Activated T-cell treated with anti-CD3 and anti-CD28 coated beads, Interleukin-2, amount 50 U/mL, for 4 hours (primary cell): ENCODE measurements at places on chromosomes 6 and 20.

DNA sequence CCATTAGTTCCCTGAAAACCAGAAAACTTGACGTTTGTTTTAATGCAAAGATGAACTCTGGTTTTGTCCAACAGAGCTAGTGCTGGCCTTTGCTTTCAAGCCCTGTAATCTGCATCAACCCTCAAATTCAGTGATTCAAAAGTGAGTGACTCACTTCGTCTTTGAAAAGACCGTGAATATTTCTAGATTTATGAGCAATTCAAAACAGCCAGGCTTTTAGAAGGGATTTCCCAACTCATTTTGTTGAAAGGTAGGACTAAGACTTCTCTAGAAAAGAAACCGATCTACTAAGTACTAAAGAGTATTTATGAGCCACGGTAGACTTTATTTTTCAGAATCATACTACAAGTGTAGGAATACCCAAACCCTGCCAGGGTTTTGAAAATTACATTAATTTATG lies 121.5 kb downstream of the UST start:
- no peak for DNase-seq

DNA sequence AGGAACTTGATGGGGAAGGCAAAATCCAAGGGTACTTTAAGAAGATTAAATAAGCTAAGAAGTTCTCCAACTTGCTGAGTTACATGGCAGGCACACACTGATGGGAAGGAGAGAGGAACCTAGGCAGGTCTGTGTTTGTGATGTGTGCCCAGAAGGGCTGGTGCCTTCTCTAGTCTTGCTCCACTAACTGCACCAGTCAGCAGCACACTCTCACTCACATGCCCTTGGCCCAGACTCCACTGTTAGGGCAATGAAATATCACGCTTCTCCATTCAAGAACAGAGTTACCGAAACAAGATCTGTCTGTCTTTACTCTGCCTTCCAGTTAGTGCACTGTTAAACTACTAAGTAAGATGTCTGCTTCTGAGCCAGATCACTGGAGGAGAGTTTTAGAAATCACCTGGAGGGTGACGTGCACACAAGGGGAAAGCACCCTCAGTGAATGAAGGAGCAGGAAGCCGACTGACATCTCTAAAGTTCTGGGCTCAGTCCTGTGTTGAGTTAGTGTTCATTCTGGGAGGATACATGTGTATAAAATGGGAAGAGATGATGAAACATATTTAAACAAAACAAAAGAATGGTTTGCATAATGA lies 251.1 kb downstream of the FOXC1 start:
- DNase-seq = no peak

DNA sequence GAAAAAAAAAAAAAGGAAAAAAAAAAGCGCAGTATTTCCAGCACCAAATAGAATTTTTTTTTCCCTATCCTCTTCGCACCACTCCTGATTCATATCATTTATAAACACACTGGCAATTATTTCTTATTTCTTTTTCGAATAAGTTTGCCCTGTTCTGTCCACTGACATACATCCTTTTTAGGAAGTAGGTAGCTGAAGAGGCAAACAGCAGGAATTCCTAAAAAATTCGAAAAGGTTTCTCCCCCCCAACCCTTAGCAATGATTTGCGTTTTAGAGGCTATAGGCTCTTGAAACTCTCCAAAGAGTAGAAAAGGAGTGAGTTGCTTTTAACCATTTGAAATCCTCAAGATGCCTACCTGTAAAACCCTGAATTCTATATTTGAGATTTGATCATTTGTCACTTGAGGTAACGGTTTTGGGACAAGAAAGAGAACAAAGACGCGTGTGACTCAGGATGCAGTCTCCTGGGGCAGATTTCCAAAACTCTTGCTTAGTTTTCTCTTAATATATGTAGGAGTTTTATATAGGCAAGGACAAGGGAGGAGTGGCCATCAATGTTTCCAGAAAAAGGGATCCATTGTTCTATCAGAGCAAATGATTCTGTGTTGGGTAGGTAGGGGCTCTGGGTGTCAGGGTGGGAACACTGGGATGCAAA lies 531 bp upstream of the CCN2 start:
- no peak for DNase-seq

DNA sequence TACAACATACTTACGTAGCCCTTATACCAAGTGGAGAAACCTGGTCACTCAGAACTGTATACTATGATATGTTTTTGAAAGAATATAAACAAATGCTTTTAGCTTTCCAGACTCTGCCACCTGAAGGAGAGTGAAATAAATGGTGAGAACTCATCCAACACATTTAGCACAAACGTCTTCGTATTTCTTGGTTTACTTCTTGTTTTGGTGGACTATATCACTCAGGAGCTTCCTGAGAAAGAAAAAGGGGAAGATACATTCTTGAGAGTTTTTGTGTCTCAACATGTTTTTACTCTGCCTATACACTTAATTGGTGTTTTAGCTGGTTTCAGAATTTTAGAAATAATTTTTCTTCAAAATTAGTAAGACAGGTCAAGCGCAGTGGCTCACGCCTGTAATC lies 19.4 kb upstream of the CTAGE9 start:
- no peak for DNase-seq

GRCh38 chr6:24547243-24547642 lies 52.5 kb downstream of the ALDH5A1 start:
- peak; percentile 18 for DNase-seq

DNA sequence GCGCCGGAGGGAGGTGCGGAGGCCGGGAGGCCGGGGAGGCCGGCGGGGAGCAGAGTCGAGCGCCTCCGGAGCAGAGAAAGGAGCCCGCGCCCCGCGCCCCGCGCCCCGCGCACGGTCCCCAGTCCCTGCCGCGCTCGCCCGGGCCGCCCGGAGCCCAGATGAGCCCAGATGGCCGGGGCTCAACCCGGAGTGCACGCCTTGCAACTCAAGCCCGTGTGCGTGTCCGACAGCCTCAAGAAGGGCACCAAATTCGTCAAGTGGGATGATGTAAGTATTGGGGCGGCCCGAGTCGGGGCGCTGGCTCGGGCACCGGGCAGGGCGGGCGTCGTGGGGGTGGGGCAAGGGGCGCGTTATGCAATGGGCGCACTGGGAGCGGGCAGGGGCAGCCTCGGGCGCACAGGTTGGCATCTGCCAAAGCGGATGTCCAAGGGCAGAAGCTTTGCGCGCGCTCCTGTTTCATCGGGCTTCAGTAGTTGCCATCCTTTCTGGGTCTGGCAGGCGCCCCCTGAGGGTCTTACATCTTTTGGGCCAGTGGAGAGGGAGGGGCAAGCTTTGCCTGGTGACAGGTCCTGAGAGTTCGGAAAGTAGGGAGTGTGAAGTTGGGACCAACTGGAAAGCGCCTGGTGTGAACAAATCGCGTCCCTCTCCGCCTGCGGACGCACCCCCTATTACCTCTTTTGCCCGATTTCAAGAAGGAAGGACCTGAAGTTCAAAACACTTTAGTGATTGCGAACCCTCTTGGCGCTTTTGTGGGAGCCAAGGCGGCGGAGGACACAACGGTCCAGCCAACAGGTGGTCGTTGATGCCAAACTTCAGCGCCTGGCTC lies 631 bp downstream of the PLCB1 start:
- no peak for DNase-seq

DNA sequence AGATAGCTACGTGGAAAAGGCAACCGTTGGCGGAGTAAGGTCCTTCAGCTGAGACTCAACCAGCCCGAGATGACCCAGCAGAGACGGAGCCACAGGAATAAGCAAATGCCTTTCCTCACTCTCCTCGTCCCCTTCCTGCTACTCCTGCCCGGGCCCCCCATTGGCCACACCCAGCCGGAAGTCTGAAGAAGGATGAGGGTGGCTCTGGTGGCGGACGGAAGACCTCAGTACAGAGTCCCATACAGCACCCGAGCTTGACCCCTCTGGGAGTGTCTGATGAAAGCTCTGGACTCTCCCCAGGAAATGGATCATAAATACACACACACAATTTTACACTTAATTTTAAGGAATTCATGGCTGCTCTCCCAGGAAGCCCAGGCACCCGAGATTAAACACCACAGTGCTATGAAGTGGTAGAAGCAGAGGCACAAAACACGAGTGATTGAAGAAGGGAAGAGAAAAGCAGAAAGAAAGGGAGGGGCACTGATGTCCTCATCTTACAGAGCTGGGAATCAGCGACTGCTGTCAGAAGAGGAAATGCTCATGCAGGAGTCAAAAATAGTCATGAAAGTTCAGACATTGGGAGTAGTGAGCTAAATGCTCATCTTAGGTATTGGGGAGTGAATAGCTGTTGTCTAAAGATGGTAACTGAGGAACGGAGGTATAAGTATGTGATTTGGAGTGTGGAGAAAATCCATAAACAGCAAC lies 125.6 kb downstream of the BANF2 start:
- DNase-seq = no peak

GRCh38 chr6:23875006-23875405 lies 251.0 kb upstream of the NRSN1 start:
- no peak for DNase-seq

DNA sequence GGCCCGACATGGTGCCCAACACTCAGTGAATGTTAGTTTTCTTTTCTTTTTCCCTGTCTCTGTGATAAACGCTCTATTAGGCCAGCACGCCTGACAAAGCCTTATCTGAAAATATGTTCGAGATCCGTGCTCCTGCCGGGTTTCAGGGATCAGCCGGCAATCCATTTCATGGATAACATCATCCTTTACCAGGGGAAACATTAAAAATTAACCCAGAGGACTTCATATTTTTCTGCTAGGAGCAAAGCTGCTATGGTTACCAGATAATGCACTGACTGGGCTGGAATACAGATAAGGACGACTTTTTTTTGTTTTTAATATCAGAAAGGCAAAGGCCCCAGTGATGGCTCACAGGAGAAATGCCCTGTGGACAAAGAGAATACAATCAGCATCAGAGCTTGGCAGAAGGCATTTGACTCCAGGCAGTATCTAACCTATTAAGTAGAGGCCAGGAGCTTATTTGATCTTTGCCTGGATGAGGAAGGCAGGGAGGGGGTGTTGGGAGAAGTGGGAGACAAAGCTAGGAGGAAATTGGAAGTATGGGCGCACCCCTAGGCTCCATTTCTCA lies 482.0 kb upstream of the CHD6 start:
- no peak for DNase-seq

DNA sequence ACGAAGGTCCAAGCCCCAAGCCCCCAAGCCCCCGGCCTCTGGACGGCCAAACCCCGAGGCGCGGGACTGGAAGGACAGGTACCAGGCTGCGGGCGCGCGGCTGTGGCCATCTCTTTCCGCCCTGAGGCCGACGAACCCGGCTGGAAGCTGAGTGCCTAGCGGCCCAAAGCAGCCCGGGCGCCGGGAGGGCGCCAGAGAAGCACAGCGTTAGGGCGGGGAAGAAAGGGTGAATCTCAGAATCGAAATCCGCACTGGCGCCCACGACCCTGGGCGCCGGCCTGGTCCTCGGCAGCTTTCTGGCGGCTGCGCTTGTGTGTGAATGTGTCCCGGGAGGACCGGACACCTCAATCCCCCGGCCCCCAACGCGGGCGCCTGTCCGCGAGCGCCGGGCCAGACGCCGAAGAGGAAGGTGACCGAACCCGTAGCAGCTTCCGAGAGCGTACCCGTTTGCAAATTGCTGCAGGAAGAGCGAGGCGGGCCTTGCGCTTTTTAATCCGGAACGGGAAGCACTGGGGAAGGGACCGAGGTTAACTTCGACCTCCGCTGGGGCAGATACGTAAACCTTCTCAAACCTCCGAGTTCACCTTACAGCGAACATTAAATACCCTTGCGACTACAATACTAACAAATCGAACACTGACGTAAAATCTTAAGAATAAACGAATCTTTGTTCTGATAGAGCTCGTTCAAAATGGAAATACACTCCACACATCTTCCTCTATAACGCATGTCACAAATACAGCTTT lies 2.9 kb downstream of the NRN1 start:
- peak; percentile 11 for DNase-seq

GRCh38 chr6:90338409-90338808 lies 41.8 kb upstream of the BACH2 start:
- DNase-seq = no peak
